ENCODE measurements at places on chromosomes 11 and 22.

- DNase-seq = no peak
These were observed 410.0 kb downstream of the OPCML start for GRCh38 chr11:133122256-133122655.

- DNase-seq = no peak
These were observed 31.7 kb upstream of the GRAMD4 start for GRCh38 chr22:46588279-46589140.

DNA sequence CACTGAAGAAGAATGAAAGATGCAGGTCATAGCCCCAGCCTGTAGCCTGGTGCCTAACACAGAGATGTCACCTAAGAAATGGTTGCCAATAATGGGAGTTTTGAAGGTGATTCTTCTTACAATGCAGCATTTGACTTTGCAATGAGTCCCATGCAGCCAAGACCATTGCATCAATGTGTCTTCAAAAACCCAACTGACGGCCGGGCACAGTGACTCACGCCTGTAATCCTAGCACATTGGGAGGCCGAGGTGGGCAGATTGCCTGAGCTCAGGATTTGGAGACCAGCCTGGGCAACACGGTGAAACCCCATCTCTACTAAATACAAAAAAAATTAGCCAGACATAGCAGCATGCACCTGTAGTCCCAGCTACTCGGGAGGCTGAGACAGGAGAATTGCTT, 89.3 kb upstream of the ASPHD2 start:
- no peak for DNase-seq

DNA sequence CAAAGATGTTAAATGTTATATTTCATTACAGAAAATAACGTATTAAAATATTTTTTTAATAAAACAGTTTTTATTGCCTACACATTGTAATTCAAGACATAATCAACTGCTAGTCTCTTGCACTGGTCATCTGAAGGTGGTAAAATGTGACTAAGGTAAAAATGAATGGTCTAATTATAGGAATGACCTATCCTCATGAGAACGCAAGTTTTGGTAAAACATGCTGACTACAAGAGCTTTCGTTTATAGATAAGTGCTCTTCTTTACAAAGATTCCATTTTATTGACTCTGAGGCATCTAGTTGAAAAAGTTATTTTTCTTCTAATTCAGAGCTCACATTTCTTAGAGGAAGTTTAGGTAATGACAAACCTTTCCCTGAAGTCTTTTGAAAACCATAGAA, 27.3 kb downstream of the LUZP2 start:
- no peak for DNase-seq

Measured in CD4-positive, alpha-beta T cell treated with Interleukin-12 subunit alpha and Interleukin-12 subunit beta, for 1 hour (primary cell).